ENCODE measurements at places on chromosomes 4 and X.

DNA sequence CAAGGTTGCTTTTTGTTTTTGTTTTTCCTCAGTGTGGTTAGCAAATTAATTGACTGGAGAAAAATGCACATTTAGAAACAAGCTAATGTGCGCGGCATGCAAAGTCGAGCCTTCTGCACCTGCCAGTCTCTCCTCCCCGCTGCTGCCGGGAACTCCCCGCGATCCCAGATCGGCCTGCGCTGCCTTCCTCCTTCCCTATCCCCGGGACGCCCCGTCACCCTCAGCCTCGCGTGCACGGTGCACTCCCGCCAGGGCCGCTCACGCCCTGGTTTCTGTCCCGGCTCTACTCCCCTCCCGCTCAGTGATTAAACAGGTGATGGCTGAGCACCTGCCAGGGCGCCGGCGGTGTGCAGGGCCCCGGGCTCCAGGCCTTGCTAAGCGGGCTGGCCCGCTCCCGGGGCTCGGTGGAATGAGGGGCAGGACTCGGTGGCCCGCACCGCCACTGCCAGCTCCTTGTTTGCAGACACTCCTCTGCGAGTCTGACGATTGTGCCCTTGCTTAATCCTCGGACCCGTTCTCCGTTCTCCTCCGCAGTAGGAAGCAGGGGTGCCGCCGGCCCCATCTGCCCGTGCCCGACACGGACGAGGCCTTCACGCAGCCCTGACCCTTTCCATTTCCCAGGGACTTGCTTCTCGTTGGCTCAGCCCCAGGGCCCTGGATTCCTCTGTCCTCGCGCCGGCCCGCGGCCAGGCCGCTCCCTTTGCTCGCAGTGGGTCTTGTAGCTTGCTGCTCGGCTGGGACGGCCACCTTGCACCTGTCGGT is 143.4 kb downstream of the TRIML1 start:
- no peak for DNase-seq

GRCh38 chr4:42596918-42597317 is 60.0 kb downstream of the ATP8A1 start:
- DNase-seq, result no peak

- no peak for DNase-seq
These were observed 51.9 kb downstream of the TEX13A start for GRCh38 chrX:105168577-105168976.

GRCh38 chrX:137212078-137212632 is 178.4 kb upstream of the GPR101 start:
- DNase-seq, result no peak

DNA sequence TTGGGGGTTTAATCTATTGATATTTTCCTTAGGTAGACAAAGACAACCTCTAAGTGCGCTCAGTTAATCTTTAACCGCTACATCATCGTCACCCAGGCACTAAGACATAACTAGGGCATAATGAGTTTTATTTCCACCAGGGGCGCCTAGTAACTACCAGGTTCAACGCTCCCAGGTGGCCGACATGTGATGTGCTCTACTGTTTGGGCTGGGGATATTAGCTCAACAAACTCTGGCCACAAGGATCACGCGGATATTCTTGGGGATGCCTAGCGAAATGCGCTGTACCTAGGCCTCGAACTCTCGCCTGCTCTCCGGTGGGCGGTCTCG is 915 bp upstream of the RAB33B start:
- no peak for DNase-seq
